Hepatocyte (in vitro differentiated cells): ENCODE measurements at places on chromosomes 6 and 20.

DNA sequence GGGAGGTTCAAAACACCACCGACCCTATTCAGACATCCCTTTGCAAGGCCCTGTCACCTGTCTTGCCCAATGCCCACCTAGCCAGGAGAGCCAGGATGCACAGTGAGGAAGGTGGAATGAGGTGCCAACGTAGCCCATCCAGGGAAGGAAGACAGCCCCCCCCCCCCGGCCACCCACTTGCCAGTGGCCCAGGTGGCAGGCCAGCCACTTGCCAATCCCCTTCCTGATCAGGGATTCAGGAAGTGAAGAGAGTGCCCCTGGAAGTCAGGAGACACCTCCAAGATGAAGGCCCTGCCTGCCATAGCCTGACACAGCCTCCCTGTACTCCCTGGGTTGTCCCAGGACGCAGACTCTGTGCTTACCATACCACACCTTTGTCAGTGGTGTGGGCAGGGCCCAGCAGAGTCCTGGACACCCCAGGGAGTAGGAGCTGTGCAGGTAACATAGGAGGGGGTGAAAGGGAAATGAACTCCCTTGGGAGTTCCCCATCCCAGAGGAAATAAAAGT lies 54.7 kb downstream of the MRPL14 start:
- DNase-seq = peak; percentile 62

DNA sequence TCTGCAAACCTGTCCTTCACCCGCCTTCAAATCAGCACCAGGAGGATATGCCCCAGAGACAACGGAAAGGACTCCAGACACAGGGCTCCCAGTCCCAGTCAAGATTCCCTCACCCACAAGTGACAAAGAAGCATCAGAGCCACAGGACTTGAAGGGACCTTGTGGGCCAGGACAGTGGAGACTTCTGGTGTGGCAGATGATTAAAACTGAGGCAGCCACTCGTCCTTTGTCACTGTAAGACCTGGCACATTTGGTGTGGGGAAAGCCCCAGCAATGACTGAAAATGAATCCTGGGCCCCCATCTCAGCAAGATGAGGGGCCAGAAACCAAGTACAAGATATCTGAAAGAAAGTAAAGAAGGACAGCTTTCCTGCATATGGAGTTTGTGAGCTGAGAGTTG lies 15.6 kb upstream of the GMPR start:
- DNase-seq = no peak

- DNase-seq = no peak
Measured at GRCh38 chr6:88629838-88630494, 333.5 kb downstream of the RNGTT start.

DNA sequence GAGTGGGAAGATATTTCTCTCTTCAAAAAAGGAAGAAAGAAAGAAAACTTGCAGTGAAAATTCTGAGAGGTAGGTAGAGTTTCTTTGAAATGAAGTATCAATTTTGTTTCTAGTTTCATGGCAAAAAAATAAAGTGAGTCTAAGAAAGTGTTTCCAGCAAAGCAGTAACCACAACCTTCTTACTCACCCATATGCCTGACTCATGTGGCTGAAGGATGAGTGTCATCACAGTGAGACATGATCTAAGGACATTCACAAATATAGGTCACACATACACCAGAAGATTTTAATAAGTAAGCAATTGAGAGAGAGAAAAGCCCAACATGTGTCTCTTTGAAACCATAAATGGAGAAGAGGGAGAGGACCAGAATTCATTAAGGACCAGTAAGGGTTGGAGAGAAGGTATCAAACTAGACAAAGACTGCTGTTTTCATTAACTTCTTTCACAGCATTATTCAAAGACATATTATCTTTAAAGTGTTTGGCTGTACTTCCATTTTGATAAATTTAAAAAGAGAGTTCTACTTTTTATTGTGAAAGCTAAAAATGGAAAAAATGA lies 169.5 kb downstream of the FRK start:
- DNase-seq = no peak

DNA sequence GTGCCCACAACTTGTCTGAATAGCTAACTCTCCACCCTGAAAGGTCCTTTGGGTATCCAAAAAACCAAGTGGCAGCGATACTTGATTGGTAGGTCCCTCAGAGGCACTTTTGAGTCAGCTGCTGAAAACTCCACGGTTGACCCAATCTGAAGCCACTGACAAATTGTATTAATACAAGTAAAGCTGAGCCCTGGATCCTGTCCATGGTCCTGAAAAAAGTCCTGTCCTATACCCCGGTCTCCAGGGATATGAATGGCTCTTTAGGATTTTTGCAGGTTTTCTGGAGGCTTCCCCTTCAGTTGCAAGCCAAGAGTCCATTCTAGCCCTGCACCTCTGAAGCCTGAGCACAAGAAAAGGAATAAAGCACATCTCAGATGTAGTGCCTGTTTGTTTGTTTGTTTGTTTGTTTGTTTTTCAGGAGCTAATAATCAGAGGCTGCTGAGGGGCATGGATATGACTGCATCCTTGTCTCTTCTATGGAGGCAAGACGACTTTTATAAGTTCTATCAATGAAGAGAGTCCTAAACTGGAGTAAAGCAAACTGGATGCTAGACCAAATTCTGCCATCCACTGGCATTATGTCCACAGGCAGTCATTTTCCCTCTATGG lies 1.7 kb upstream of the SLC12A5 start:
- peak; percentile 87 for DNase-seq

GRCh38 chr6:109178921-109179320 lies 83.6 kb downstream of the CEP57L1 start:
- DNase-seq = no peak

GRCh38 chr20:45311589-45312211 lies 3.6 kb upstream of the MATN4 start:
- peak; percentile 80 for DNase-seq

DNA sequence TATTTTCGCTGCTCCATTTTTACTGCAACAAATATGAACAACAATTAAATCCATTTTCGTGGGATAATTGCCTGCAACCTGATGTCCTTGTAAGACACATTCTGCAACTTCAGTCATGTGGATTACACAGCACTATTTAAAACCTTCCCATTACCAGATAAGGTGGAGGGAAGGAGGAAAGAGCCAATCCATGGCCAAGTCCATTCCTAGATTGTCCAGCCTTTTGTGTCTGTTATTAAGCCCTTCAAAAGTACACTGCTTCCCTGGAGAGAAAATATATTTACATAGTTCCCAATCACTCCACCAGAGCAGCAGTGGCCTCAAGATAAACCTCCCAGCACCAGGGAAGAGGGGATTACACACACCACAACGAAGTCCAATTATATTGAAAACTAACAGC lies 347.9 kb downstream of the CDH26 start:
- DNase-seq = no peak

DNA sequence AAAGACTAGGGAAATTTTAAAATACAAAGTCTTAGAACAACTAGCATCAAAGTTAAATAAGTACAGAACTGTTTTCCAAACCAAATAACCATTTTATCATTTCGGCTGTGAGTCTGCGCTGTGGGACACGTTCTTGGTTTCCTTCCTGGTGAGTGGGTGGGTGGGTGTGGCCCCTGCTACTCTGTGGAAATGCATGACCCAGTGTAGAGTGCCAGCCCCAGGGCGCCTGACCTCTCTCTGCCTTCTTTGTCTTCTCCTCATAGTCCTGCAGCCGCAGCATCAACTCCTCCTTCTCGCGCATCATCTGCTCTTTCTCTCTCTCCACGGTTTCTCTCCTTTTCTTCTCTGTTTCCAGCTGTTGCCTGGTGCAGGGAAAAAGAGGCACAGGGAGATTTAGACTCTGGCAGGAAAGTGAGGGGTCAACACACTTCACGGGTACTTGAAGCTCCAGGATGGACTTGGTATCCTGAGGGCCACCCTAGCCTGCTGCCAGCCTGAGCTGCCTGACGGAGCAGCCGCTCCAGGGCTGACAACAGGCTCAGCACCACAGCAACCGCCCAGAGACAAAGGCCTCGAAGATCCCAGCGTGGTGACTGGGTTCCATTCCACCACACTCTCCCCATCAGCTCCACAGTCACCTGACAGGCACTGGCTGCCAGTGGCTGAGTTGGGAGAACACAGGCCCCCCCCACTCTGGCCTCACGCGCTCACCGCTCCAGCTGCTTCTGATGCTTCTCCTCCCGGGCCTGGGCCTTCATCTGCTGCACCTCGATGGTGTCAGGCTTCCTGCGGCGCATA lies 48.4 kb downstream of the EZR start:
- DNase-seq = peak; percentile 8

DNA sequence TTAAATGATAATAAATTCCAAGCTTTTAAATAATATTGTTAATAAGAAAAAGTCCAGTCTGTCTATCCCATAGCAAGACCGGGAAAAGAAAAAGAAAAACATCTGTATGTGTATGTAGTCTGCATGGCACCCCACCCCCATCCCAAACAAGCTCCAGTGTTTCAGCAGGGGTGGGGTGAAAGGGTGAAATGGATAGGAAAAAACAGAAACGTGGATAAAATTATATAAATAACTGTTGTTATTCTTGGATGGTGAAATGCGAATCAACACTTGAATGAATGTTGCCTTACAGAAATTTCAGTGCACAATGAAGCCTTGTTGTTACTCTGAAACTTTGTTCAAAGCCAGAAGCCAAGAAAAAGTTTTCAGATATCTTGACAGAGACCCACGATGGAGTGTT lies 31.4 kb downstream of the HAO1 start:
- DNase-seq = no peak
